Stimulated activated CD8-positive, alpha-beta memory T cell treated with anti-CD3 and anti-CD28 coated beads, Interleukin-4, amount 100 ng/mL, for 24 hours (primary cell): ENCODE measurements at places on chromosomes 6 and 20.

- no peak for DNase-seq
These were observed 891 bp downstream of the RSPO3 start for GRCh38 chr6:127119102-127120022.

- DNase-seq, result no peak
These were observed 51.3 kb upstream of the FOXC1 start for GRCh38 chr6:1558388-1558787.

DNA sequence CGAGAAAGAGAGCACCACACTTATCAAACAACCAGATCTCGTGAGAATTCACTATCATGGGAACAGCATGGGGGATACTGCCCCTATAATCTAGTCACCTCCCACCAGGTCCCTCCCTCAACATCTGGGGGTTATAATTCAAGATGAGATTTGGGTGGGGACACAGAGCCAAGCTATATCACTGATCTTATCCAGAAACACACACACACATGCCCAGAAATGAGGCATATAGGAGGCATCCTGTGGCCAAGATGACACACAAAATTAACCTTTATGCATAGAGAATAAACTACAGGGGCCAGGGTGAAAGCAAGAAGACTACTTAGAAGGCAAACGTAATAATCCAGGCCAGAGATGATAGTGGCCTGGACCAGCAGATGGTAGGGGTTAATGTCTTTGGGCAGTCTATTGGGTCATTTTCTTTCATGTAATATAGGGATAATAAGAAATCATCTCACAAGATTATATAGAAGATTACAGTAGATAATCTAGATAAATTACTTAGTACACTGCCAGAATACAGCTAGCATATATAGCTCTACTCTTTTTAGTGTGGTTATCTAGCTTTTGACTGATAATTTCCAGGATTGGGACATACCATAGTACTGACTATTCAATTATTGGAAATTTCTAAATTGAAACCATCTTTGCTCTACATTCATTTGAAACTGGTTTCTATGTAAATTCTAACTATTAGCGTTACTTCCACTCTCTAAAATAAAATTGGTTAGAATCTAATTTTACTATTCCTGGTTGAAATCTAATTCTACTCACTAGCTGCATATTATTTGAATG lies 20.0 kb downstream of the RNF144B start:
- DNase-seq, result no peak

- no peak for DNase-seq
These were observed 113.4 kb upstream of the BEND3 start for GRCh38 chr6:107228754-107229153.

DNA sequence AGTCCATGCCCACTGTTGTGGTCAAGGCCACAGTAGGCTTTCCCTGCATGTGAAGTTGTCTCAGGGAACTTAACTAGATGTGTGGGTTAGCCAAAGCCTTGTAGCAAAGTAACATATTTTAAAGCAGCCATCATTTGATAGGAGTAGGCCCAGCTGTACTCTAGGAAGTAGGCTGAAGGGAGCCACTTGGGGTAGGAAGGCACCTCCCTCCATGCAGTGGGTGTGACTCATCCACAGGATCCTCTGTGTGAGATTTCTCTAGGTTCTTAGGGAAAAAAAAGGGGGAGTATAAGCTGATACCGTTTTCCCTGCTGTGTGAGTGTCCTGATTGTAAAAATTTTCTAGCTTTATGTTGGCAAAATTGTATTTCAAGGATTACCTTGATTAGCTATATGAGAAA lies 44.7 kb downstream of the VAPB start:
- no peak for DNase-seq
